Dermis blood vessel endothelial cell (primary cell): ENCODE measurements at places on chromosomes 7 and 10.
A peak's percentile ranks its signal among the peaks of the same experiment; 100 is the strongest.

GRCh38 chr7:38829488-38830165, 79.4 kb downstream of the VPS41 start:
- no peak for DNase-seq

DNA sequence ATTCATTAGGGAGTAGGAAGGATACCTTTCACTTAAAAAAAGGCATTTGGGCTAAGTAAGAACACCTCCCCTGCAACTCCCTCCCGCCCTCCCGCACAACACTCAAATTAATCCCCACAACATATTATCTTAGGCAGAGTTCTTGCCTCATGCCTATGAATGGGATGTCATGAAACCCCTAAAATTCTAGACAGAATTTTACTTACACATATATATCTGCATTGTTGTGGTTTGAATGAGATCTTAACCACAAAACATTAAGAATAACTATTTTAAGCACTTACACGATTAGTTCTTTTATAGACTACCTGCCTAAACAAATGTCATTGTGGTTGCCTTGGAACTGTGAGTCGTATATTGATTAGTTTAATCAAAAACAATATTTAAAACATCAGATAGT, 4.5 kb upstream of the ITGB1 start:
- no peak for DNase-seq

- no peak for DNase-seq
Observed at GRCh38 chr7:121479466-121479865, 83.4 kb upstream of the FAM3C start.

- DNase-seq, result no peak
Observed at GRCh38 chr7:33845991-33846509, 59.3 kb upstream of the BMPER start.

GRCh38 chr7:159118623-159119022, 26.0 kb downstream of the VIPR2 start:
- DNase-seq, result no peak

GRCh38 chr10:48296576-48297098, 9.8 kb upstream of the MAPK8 start:
- DNase-seq, result no peak

DNA sequence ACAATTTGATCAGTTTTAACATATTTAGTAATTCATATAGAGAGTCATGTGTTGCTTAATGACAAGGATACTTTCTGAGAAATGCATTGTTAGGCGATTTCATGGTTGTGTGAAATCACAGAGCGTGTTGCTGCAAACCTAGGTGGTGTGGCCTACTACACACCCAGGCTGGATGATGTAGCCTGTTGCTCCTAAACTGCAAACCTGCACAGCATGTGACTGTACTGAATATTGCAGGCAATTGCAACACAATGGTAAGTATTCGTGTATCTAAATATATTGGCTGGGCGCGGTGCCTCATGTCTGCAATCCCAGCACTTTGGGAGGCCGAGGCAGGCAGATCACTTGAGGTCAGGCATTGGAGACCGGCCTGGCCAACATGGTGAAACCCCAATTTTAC, 73.7 kb upstream of the BAIAP2L1 start:
- no peak for DNase-seq

DNA sequence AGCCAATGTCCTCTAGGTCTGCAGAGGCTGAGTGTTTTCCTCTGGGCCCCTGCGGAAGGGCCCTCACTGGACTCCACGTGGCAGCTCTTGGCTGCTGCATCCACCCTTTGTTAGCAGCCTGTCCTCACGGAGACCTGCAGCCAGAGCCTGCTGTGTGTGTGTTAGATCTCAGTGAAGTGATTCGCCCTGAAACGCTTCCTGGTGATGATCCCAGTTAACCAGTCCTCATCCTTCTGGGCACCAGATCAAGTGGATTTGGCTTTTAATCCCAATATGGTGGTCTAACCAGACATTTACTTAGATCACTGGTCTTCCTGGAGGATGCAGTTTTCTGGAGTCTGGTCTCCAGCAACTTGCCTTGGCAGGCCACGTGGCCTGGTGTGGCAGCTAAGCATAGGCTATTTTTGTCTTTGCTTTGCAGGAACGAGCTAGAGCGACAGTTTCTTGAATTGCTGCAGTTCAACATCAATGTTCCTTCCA, 39.5 kb upstream of the GJD4 start:
- DNase-seq, result no peak

GRCh38 chr10:99869581-99870122, 87.2 kb downstream of the ABCC2 start:
- no peak for DNase-seq

DNA sequence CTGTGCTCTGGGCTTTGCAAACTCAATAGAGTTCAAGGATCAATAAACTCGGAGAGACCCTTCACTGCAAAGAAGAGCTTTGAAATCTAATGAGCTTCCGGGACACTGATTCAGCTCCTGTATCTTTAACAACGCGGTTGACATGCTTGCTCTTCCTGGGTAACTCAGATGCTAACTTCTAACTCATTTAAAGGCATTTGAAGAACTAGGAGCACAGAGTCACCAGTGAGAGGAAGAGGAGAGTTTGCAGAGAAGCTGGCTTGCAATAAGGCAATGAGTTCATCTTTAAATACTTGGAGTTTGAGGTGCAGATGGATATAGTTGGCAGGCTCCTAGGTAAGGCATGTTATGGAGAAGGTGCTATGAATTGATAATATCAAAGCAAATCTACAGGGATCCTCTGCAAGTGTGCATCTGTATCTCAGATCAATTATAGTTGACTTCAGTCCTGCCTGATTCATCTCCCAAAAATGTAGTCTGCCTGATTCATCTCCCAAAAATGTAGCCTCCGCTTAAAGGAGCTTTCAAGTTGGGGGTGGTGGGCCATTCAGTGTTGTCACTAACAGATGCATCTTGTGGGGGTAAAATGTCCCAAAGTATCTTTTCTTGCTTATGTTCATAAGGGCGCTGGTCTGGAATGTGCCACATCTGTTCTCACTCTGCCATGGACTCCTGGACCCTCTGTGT, 182.5 kb upstream of the PRSS58 start:
- peak; percentile 52 for DNase-seq

DNA sequence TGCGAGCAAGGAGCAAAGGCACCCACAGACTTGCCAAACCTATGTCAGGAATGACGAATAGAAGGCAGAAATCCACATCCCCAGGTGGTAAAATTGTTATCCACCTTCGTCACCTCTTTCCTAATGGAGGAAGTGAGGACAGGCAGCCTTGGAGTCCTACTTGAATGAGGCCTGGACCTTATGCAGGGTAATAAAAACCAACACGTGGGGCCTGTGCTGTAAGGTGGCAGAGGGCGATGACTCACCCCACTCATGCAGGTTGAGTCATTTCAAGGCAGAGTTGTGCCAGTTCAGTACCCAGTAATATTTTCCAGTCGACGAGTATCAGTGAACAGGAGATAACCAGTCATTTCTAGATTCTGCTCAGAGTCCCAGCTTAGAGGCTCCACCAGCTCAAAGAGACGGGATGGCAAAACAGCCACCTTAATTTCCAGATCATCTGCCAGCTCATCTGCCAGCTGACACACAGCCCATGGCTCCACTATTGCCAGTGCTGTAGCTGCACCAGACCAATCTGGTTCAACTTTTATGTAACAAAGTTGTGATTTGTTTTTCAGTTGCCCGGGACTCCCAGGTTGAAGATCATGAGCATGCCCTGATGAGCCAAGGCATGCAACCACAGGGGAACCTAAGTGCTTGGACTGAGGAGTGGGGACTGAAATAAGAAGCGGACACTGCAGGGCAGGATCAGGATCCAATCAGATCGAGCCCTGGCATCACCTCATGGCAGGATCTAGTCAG, 176.2 kb upstream of the ITGB1 start:
- peak; percentile 90 for DNase-seq

DNA sequence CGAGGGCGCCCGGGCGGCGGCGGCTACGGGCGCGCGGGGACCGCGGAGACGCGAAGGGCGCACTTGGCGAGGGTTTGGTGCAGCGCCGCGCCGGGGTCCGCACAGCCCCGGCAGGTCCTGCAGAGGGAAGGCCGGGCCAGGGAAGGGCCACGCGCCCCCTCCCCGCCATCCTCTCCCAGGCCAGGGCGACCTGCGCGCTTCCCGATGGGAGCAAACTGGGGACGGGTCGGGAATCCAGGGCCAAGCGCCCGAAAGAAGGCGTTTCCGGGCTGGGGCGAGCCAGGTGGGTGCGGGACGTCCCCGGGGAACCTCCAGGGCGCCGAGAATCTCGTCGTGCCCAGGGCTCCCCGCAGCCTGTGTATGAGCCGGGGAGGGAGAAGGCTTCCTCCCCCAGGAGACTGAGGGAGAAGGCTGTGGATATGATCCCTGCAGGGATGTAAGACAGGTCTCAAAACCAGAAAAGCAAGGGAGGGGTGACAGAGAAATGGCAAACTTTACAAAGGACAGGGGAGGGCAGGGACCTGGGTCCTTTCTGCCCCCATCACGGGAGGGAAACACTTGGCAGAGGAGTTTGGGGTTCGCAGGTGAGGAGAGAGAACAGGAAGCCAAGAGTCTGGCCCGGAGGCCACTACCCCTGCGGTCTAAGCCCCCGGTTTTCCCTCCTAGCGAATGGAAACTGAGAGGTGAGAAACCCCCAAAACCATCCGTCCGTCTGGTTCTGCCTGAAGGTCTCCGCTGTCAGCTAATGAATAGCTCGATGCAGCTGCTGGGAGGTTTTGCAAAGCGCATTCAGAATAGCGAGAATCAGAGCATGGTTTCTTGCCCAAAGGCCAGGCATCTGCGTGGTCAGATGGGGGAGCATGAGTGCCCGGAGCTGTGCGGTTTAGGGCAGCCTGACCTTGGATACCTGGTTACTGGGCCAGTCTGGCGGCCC, 674 bp downstream of the AMZ1 start:
- DNase-seq, result no peak

DNA sequence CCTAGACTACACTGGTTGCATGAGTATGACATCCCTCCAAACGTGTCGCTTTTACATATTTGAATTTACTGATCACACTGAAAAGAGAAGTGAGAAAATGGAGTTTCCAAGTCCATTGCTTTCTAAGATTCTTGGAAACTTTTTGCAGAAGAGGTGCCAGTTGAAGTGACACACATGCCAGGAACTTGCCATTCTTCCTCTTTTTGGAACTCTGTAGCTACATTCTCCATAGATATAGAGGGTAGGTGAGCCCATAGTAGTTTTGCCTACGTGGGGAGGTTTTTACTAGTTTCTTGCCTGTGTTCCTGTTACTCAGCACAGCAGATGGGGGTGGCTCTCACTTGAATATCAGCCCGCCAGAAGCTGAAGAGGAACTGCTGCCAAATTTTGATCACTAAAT, 286.6 kb upstream of the NRP1 start:
- DNase-seq, result no peak

DNA sequence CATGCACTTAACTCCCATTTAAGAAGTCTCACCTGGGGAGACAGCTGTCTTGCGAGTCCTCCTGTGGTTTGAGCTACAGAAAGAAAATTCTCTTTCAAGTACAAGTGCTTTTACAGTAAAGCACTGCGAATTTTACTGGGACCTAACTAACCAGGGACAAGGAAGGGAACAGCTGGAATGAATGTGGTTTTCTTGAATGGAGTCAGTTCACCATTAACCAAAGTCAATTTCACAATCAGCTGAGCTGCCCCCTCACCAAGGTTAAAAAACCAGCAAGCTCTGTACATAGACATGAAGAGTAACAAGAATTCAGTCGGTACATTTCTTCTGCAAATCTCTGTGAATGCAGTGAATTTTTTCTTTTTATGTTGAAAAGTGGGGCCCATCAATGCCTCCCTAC, 56.3 kb downstream of the GFRA1 start:
- no peak for DNase-seq

GRCh38 chr10:115606086-115606485, 512.9 kb downstream of the ATRNL1 start:
- DNase-seq, result no peak

DNA sequence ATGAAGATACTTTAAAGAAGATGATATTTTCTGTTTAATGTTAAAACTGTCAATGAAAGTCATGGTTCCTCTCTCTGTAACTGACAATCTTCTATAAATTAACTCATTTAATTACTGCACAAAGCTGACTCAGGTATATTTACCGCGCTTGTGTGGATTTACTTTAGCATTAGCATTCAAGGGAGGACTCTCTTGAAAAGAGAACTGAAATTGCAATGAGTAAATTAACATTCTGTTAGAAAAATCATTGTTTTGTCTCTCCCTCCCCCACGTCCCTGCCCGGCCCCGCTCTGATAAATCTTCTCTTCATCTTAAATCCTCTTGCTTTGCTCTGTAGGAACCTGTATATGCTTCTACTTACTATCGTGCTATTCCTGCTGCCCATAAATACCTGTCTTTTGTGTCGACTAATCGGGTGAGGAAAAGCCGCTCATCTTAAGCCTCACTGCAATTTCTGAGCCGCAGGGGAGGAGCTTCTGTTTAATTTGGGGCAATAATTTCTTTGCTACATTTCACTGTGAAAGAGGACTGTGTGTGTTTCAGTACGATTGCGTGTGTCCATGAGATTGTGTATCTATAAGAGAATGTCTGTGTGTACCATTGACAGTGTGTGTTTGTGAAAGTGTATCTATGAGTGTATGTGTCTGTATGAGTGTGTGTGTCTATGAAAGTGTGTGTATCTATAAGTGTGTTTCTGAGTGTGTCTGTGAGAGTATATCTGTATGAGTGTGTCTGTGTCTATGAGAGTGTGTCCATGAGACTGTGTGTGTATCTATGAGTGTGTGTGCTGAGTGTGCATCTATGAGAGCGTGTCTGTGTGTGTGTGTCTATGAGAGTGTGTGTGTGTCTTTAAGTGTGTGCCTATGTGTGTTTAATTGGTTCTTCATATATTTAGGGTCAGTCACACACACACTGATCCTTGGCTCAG, 46.5 kb upstream of the LYZL2 start:
- no peak for DNase-seq

GRCh38 chr10:131201741-131202515, 109.6 kb downstream of the TCERG1L start:
- no peak for DNase-seq

DNA sequence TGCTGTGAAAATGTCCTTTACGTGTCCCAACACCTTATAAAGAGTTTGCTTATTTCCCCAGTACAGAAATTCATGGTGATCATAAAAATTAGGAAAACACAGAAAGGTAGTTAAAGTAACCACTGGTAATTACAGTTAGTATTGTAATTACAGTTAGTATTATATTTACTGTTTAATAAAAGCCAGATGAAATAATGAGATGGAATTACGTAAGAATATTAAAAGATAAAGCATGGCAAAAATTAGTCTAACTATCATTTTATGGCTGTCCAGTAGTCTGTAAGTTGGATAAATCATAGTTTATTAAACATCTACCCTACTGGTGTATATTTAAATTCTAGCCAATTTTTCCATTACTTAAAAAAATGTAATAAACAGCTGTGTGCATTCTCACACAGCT, 638.8 kb downstream of the ACTR3B start:
- no peak for DNase-seq

GRCh38 chr10:34337917-34338316, 477.2 kb downstream of the PARD3 start:
- DNase-seq, result peak; percentile 35

- DNase-seq, result no peak
Observed at GRCh38 chr7:157846271-157846670, 509.5 kb downstream of the DNAJB6 start.
